ENCODE measurements at places on chromosomes 6 and 20. TPM values are rescaled to one million over a fixed set of nuclear protein-coding genes. Genes with fewer than 3 reads are reported as not detected.

DNA sequence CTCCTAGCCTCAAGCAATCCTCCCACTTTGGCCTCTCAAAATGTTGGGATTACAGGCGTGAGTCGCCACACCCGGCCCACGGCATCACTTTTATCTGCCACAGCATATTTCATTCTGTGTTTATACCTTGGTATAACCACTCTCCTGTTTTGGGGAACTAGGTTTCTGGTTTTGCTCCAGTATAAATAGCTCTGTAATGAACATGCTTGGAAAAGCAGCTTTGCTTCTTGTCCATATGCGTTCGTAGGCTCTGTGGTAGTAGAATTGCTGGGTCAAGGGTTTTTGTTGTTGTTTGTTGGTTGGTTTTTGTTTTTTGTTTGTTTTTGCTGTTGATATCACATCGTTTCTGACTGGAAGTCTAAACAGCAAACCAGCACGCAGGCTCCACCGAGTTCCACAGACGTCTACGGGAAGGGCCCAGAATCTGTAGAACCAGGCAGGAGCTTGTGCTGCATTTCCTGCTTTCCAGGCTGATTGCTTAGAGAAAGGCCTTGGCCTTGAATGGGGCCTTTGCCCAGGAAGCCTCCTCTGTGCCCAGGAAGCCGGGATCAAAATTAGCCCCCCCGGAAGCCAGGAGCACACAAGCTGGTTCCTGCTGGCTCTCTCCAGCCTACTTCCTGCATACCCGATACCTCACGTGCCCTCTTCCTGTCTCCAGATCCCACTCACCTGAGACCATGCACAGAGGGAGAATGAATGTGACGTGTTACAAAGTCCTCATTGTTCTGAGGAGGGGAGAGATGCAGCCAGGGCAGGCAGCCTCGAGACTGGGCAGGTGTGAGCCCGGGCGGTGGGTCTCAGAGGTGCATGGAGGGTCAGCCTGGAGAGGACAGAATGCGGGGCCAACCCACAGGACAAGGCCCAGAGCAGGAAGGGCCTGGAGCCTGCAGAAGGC, 34.7 kb downstream of the AAR2 start:
- no peak for DNase-seq

DNA sequence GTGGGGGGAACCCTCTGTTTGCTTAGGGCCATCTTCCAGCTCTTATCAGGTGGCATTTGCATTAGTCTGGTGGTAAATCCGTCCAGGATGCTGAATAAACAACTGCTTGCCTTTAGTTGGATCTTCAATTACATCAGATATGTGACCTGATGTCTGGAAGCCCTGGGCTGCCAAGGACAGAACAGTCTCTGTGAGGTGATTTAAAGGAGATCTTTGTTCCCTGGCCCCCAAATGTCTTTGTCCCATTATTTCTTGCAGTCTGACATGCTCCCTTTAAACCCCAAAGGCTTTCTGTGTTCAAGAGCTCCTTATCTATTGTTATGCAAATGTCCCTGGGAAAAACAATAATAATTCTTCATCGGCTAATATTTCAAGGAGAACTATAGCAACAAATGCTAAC, 84.6 kb upstream of the SPTLC3 start:
- DNase-seq = no peak

GRCh38 chr20:38434301-38434741, 807 bp downstream of the SNHG17 start:
- DNase-seq = no peak

GRCh38 chr20:35020108-35020928, 64.7 kb downstream of the MYH7B start:
- DNase-seq = no peak

The ELOVL2 gene
- 10.0 TPM for polyA plus RNA-seq

Data from renal pelvis (tissue), 12 donors.